Activated T-helper 1 cell treated with anti-CD3 and anti-CD28 coated beads, Interleukin-12 subunit alpha, Interleukin-12 subunit beta, Interleukin-2, Interleukin-4 antibody, amounts not matched to agents 30 ng/mL and 10 ng/mL and 1 ng/mL, durations not matched to agents 14 hours and 24 hours and 36 hours (primary cell): ENCODE measurements at places on chromosomes 4 and X. TPM values are rescaled to one million over a fixed set of nuclear protein-coding genes. Genes with fewer than 3 reads are reported as not detected.

Gene XPNPEP2
- total RNA-seq, result 0.16 and 0.24 TPM in 2 replicates

Gene UCP1
- not detected in 2 replicates for total RNA-seq

DNA sequence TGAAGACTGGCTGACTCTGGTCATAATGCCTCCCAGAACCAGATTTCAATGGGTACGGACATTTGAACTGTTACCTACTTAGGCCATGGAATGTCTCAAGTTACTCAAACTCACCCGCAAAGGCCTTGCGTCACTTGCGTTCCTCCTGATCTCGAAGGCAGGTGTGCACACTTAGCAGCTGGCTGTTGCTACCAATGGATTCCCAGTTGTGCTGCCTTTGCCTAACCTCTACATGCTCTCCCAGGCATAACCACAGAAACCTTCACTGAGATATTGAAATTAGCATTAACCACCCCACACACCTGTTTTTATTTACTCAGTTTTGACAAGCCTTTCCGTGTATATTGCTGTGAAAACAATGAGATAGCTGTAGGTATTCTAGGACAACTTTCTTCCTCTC, 2.8 kb downstream of the ERVMER34-1 start:
- no peak for DNase-seq

Gene SHROOM2
- total RNA-seq, result not detected in 2 replicates

DNA sequence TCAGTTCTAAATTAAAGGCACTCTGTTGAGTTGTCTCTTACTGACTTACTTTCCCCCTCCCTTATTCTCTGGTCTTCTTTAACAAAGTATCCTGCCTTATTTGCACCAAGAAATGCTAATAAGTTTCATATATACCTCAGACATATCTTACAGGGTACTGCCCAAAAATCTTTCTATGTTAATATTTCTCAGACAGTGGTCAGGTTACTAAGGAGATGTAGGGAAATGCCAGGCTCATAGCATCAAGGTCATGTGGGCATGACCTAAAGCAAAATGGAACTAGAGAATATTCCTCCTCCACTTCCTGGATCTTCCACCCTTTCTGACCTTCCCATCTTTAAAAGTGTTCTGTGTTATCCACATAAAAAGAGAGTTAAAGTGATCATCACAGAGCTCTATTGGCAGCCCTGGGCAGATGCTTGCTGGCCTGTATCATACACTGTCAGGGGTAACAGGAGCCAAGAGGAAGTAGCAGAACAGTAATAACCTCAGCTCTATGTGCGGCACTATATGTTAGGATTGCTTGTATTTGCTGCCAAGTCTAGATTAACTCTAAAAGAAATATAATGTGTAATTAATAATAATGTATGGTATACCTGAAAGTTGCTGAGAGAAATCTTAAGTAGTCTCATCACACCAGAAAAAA, 74.3 kb downstream of the IQCM start:
- DNase-seq, result no peak
